ENCODE measurements at places on chromosomes 5 and 9.
A peak's percentile ranks its signal among the peaks of the same experiment; 100 is the strongest.

- no peak for DNase-seq
These were observed 27.7 kb downstream of the LHX3 start for GRCh38 chr9:136177224-136177623.

GRCh38 chr5:171851251-171851650 is 65.6 kb downstream of the SMIM23 start:
- no peak for DNase-seq

DNA sequence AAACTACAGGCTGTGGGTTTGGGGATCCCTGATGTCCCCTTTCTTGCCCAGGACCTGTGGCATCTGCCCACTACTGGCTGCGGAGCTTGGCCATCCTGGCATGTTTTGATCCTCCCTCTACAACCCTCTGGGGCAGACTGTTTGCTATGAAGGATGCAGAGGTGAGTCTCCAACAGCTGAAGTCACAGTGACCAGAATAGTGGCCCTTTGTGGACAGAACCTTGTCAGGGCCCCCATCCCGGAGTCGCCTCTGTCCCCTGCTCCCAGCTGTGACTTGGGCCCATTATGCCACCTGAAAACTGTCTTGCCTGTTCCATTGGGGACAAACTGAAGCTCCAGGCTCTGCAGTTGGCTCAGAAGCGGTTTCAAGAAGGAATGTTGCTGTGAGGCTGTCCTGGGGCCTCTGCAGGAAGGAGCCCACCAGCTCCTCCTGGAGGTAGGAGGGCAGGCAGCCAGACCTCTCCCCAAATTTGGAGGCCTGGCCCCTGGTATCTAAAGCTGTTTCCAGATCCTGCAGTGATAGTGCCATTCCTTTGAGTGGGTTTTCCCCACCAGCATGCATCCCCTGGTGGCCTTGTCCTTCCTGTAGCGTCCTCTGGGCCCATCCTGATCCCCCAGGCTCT is 93.3 kb downstream of the BARX1 start:
- no peak for DNase-seq

GRCh38 chr5:17694914-17695313 is 60.7 kb downstream of the TAF11L14 start:
- no peak for DNase-seq

DNA sequence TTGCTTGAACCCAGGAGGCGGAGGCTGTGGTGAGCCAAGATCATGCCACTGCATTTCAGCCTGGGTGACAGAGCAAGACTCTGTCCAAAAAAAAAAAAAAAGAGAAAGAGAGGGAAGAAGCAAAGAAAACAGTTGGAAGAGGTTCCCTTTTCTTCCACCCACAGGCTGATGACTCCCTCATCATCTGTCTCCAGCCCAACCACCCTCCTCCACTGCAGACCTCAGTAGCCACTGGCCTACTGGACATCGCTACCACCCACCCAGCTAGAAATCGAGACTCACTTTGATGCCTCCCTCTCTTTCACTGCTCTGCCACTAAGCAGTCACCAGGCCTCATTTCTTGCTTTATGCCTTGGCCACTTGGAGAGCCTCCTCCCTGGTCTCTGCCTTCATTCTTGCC is 71.2 kb downstream of the NIPSNAP3B start:
- no peak for DNase-seq

DNA sequence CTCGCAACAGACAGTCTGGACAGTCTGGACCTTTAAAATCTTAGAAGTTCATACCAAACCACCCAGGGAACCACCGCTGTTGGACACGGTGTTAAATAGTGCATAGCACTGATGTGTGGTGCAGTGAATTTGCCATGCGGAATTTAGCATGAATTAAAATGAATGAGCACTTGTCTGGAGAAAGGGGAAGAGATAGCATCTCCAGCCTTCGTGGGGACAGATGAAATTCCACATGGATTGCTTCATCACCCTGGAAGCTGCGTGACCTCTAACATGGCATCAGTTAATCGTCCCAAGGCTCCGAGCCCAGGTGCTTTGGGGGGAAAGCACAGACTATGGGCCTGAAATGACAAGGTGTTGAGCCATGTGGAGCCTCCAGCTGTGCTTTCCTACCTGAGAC is 91.4 kb downstream of the ADAMTS16 start:
- no peak for DNase-seq

- DNase-seq, result no peak
These were observed 8.6 kb upstream of the ZDHHC12 start for GRCh38 chr9:128732576-128732975.

GRCh38 chr9:85553475-85553874 is 188.3 kb downstream of the AGTPBP1 start:
- no peak for DNase-seq

DNA sequence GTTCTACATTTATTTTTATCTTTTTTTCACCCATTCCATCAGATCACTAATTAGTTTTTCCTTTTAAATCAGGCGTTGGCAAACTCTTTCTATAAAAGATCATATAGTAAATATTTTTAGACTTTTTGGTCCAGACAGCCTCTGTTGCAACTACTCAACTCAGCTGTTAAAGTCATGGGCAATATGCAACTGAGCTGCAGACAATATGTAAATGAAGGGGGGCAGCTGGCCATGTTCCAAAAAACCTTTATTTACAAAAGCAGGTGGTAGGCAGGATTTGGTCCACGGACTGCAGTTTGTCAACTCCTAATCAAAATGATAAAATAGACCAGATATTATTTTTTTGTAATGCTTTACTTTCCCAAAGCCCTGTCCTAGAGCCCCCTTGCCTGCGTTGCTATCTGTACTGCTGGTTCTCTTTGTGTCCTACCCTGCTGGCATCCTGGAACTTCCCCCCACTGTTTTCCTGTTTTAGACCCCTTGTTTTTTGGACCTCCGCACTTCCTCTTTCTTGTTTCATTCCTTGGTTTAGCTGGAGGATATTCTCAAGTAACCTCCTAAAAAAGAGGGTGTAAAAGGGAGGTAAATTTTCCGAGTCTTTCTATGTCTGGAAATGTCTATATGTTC is 24.7 kb upstream of the TNFSF8 start:
- DNase-seq, result no peak

GRCh38 chr5:143002459-143003327 is 232.5 kb downstream of the ARHGAP26 start:
- DNase-seq, result peak; percentile 49

DNA sequence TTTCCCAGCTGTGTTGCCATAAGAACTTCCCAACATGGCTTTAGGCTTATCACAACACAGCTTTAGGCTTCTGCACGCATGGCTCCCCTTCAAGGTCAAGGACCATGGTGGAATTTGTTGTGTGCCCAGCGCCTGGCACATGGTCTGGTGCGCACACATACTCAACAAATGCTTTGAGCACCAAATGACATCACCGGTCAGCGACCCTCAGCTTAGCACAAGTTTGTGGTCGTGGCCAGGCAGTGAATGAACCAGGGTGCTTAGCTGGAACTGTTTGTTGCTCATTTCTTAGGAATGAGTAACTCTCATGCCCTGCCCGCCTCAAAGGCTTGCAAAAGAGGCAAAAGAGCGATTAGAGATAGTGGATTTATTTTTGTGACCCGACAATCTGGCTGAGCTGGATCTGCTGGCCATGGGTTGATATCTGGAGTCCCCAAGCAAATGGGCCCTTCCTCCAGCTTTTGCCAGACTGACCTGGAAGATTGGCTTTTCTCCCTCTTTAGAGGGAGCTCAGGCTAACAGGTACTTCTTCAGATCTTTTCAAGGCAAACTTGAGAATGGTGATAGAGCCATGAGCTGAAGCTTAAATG is 58.9 kb downstream of the DAP start:
- peak; percentile 64 for DNase-seq
